ENCODE measurements at places on chromosomes 1 and 21.

DNA sequence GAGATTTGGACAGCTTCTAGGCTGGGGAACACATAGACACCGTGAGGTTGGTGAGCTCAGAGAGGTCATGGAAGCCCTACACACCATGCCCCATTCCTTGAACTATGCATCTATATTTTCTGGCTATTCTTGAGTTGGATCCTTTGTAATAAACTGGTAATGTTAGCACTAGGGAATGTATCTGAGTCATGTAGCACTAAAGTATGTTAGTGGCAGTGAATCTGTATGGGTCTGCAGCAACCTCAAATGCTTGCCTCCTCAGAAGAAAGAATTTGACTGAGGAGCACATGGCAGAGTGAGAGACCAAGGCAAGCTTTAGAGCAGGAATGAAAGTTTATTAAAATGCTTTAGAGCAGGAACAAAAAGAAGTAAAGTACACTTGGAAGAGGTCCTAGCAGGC lies 43.7 kb upstream of the LRRC7 start:
- no peak for DNase-seq

- no peak for DNase-seq
Measured at GRCh38 chr21:18449605-18450550, 46.3 kb upstream of the TMPRSS15 start.

GRCh38 chr1:62998845-62999649 lies 215.1 kb downstream of the ATG4C start:
- no peak for DNase-seq

DNA sequence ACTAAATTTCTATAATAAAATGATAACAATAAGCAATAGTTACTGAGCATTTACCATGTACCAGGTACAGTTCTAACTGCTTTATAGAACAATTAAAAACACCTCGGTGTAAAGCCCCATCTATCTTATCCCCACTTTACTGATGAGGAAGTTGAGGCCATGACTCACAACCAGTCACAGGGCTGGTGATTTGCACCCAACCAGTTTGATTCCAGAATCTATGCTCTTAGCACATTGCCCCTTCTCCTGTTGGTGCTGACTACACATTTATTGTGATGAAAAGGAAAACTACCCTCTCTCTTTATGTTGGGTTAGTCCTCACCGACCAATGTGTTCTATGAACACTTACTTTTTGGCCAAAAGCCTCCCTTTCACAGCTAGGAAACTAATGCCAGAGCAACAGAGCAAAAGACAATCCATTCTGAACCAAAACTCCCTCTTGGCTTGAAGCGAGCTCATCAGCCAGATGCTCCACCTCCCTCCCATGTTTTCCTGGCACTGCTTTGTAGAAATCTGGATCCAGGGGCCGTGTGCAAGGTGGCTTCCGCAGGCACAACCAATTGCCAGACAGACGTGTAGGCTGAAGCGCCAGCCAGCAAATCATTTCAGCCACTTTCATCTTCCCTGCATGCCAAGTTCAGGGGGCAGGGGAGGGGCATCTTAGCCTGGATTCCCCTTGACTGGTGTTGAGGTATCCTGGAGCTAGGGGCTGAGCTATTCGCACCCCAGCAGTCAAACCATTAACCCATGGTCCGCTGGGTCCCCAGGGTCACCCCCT lies 32.0 kb upstream of the SLC30A1 start:
- DNase-seq: no peak

DNA sequence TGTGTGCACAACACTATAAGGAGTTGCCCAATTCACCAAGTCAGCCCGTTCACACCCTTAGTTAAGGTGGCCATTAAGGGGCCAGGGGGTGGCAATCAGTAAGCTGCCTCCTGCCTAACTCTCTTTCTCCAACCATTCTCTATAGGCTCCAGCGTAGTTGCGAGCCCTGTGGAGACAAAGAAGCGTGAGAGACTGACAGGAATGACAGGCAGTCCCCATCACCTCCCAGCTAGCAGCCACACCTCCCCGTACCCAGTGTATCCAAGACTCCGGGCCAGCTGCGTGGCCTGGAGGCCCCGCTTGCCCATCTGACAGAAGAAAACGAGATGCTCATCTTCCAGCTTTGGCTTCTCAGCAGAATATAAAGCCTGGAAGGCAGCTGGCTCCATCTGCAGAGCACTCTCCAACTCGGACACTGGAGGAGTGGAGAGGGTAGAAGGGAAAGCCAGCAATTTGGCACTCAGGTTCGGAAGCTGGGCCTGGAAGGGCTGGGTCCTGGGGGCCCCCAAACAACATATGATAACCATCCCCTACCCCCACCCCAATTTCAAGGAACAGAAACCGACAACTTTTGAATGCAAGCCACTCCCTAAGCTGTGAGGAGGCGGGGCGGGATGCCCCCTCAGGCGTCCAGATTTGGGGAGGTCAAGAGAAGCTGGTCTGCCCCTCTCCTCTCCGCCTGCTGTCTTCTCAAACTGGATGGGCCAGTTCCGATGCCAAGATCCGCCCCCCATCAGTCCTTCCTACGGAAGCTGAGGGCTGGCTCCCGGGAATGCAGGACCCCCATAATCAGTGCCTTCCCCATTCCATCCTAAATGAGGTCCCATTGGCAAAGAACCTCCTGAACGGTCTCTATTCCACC lies 872 bp downstream of the TSTD1 start:
- no peak for DNase-seq

DNA sequence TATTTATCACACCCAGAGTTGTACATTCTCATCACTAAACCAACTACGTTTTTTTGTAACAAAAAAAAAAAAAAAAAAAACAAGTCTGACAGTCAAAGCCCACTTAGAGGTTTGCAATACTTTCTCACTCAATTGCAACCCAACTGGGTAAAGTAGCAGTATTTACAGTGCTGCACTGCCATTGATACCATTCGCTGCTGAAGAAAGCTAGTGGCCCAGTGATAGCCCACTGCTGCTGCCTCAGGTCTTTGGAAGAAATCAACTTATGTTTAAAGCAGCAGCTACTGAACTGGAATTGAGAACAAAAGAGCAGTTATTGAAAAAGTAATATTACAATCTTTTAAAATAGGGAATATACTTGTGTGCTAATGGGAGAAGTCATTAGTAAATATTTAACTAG lies 2.7 kb downstream of the HNRNPU start:
- DNase-seq: no peak

DNA sequence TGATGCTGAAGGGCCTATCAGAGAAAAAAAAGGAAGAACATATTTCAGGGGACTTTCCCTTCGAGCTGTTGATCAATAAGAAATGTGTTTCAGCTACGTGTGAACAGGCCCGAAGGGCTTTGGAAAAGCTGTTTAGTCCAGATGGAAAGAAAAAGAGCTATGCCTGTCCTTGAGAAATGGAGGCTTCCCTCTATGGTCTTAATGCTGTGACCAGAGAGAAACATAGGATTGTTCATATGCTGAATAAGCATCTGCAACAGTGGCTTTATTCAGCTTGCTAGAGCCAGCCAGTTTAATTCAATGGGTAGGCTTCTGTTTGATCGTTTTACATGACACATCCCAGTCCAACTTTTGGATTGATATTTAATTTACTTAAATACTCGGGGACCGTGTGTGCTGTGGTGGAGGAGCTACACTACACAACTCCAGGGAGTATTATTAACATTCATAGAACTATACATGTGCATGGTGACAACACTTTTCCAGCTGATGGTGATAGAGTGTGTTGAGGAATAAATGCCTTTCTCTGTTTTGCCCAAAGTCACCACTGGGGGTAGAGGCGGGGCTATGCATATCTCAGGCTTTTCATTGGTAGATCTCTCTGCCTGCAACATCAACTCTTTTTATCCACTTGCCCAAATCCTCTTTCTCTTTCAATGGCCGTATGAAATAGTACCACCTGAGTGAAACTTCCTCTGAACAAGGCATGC lies 106.7 kb upstream of the C8B start:
- no peak for DNase-seq

- DNase-seq: no peak
Measured at GRCh38 chr1:41580520-41581172, 96.2 kb upstream of the EDN2 start.

Measured in kidney capillary endothelial cell (primary cell).